Psoas muscle (tissue), 8 donors: ENCODE measurements at places on chromosomes 12 and 14.
A peak's percentile ranks its signal among the peaks of the same experiment; 100 is the strongest.

DNA sequence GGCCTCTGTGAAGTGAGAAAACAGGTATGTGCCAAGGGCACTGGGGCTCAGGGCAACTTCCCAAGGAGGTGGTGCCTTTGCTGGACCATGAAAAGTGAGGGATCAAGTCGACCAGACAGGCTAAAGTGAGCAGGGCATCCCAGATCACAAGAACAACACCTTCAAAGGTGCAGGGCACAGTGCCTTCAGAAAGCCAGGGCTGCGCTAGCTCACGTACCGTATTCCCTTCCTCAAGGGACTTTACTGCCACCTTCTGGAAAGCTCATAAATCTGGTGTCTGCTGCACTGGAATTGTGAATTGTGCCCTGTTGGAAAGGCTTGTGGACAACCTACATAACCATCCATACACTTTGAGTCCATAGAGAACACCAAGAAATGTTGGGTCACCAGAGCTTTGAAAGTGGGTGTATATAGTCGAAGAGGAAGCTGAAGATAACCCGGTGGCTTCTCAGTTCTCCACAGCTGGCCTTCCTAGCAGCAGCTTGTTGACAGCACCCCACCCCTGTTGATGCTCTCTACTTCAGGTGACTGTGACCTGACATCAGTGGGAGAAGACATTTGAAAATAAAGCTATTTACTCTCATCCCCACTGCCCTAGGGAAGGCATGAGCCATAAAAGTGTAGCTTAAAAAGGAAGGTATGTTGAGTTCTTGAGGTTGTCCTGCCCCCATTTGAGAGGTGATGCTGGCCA is 24.5 kb downstream of the FIGNL2 start:
- no peak for DNase-seq

DNA sequence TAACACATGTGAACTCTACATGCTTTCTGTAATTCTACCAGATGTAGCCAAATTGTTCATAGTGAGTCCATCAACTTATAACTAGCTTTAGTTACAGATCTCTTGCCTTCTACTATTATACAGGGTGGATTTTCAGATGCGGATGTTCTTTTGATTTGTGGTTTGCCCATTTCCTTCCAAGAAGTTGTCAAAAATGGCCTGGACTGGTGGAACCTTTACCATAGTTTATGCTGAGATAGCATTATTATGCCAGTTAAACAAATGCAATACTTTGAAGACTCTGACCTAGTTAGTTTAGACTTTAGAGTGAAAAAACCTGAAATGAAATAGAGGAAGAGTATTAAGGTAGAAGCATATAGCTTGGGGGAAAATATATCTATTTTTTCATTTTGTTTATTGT is 27.4 kb upstream of the CFL2 start:
- no peak for DNase-seq

GRCh38 chr12:579420-580110 is 83.7 kb downstream of the NINJ2 start:
- DNase-seq = no peak

DNA sequence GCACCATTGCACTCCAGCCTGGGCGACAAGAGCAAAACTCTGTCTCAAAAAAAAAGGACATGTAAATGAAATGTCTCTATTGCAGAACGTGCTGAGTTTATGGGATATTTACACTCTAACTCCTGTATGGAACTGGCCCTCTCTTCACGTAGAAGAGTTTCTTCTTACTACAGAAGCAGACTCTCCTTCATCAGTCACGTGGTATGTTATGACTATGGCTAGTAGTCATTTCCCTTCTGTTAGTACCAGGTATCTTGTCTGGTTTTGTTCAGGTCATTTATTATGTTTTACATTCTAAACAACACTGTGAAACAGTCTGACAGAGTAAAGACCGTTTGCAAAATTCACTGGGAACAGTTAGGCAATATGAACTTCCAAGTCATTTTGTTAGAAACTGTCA is 20.3 kb downstream of the KNTC1 start:
- no peak for DNase-seq

DNA sequence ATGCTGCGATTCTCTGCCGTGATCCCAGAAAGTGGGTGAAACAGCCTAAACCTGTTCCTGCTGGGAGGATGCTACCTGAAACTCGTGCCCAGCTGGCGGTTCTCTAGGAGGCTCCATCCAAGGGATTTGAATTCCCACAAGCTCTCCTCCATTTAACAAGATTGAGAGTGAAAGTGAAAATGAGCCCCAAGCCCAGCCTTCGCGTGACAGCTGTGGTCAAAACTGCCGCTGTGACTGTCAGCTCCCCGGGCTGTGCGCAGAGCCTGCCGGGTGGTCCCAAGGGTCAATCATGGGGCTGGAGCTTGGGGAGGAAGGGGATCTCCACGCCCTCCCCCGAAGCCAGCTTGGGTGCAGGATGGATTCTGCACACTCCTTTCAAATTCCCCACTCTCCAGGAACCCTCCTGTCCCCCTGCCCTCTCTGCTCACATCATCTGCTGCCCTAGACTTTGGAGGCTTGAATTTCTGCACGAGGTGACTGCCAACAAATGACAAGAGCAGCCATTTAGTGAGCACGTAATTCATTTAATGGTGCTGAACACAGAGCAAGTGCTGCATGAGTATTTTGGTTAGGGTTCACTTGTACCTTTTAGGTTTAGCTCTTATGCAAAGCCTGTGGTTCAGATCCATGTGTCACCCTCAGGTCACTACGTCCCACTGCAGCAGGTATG is 5.3 kb downstream of the ASB2 start:
- DNase-seq = no peak

- peak; percentile 88 for DNase-seq
Measured at GRCh38 chr12:47779301-47779942, 6.4 kb downstream of the SLC48A1 start.

- no peak for DNase-seq
Measured at GRCh38 chr14:65312859-65313258, 99.7 kb upstream of the FUT8 start.

DNA sequence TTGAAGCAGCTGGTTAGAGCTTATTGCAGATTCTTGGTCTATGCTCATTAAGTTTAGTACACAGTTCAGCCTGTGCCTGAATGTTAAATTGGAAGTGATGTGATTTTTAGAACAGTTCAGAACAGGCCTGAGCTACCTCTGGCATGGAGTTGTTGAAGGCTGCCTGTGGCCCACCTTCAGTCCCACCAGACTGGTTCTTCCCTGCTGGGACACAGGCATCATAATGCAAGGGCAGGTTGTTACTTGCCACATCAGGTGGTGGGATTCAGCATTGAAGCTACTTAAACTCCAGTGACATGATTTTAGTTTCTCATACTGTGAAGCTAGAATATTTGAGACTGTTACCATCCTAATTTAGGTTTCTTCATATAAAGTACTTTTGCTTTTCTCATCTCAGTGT is 49.4 kb downstream of the PROX2 start:
- no peak for DNase-seq

- no peak for DNase-seq
Measured at GRCh38 chr12:81257947-81258551, 180.2 kb downstream of the ACSS3 start.

DNA sequence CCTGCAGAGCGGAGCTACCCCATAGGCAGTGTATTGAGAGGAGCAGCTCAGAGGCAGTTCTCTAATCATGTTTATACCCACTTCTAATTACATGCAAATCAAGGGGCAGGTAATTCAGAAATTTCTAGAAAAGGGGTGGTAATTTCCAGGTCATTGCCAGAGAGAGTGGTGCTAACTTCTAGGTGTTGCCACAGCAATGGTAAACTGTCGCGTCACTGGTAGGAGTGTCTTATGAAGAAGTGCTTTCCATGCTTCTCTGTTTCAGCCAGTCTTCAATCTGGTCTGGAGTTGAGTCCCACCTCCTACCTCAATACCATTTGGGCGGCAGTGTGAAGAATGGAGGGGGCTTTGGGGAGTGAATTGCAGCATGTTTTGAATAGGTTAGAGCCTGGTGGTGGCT is 8.5 kb upstream of the AMN1 start:
- no peak for DNase-seq
